ENCODE measurements at places on chromosomes 5 and 9.

- DNase-seq = no peak
Measured at GRCh38 chr9:104575456-104575855, 6.5 kb downstream of the OR13C8 start.

DNA sequence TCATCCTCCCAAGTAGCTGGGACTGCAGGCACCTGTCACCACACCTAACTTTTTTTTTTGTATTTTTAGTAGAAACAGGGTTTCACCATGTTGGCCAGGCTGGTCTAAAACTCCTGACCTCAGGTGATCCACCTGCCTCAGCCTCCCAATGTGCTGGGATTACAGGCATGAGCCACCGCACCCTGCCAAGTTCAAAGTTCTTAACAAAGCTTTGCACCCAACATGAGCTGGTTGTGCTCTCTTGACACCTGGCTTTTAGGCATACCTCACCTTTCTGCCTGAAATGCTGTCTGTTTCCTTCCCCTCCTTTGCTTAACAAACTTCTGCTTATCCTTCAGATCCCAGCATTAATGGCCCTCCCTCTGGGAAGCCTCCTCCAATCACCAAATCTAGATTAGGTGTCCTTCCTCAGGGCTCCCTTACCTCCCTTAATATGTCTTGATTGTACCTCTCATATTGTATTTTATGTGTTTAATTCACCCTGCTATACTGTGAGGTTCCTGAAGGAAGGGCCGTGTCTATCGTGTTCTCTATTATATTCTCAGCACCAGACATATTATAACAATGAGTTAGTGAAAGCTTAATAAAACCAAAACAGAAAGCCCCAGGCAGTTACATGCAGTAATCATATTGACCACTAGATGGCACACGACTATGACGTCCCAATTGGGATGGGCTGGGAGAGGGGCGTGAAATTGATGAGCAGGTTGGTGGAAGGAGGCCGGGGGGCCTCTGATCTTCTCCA, 62.9 kb upstream of the PPARGC1B start:
- DNase-seq = no peak

- DNase-seq = peak; percentile 76
Measured at GRCh38 chr9:111926421-111926875, 29.8 kb downstream of the UGCG start.

DNA sequence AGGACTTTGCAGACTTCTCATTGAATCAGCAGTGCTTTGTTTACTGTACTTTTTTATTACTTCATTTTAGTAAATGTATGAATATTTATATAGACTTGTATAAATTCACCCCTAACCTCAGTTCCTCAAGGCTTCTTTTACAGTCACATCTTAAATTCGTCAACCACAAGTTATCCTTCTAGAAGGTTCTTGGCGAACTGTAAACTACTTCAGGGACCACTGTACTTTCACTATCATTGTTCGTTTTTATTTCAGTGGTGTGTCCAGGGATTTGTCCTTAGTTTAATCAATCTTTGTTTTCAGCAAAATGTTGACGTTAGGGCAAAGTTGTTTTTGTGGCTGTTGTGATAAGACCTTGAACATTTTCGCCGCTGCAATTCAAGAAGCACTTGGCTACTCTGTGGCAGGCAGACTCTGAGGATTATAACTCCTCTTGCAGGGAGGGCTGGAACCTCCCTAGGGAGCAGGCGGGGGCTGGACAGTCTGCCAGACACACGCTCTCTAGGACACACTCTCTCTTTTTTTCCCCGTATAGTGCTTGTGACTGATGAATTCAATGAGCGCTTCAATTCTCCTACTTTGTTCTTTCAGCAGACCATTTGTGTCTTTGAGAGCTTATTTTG, 252.8 kb downstream of the FBXL7 start:
- DNase-seq = peak; percentile 36

DNA sequence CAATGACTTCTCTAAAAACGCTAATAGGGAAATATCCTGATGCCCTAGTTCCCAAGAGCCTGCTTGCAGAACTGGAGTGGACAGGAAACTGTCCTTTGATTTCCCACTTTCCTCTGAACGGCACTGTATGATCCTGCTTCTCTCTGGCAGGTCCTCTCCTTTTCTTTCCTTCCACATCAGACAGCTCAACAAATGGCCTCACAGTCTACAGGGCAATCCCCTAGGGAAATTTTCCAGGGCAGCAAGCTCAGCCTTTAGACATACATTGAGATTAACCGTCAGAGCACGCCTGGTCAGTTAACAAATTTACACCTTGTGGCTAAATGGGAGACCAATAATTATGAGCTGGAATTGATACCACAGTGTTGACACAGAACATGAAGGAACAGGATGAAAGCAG, 164.9 kb downstream of the SLC24A2 start:
- DNase-seq = no peak

GRCh38 chr9:34796924-34797323, 87.0 kb upstream of the CCL21 start:
- no peak for DNase-seq

DNA sequence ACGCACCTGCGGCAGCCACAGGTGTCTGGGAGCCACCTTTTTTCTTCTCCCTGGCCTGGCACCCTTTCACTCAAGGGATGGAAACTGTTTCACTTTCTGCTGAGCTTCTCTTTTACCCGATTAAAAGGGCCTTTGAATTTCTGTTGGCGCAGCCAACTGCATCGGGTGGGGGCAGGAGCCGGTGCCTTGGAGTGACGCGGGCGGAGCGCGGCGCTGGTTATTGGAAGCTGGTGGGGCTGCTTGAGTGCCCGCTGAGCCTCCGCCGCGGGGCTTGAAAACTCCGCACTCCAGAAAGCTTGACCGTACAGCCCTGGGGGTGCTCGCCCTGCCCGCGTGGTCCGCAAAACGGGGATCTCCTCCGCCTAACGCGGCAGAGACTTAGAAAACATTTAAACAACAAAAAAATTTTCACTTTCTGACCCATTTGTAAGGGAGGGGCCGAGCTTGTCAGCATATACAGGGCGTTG, 52.0 kb upstream of the TJP2 start:
- DNase-seq = peak; percentile 18

Data from skeletal muscle cell (primary cell).